ENCODE measurements at places on chromosomes 16 and 17.
A peak's percentile ranks its signal among the peaks of the same experiment; 100 is the strongest.

- no peak for DNase-seq
These were observed 3.4 kb downstream of the CYBA start for GRCh38 chr16:88647178-88648070.

GRCh38 chr16:89191033-89191900 lies 9.1 kb downstream of the SLC22A31 start:
- no peak for DNase-seq

GRCh38 chr16:30958175-30959079 lies 873 bp downstream of the SETD1A start:
- peak; percentile 48 for DNase-seq

DNA sequence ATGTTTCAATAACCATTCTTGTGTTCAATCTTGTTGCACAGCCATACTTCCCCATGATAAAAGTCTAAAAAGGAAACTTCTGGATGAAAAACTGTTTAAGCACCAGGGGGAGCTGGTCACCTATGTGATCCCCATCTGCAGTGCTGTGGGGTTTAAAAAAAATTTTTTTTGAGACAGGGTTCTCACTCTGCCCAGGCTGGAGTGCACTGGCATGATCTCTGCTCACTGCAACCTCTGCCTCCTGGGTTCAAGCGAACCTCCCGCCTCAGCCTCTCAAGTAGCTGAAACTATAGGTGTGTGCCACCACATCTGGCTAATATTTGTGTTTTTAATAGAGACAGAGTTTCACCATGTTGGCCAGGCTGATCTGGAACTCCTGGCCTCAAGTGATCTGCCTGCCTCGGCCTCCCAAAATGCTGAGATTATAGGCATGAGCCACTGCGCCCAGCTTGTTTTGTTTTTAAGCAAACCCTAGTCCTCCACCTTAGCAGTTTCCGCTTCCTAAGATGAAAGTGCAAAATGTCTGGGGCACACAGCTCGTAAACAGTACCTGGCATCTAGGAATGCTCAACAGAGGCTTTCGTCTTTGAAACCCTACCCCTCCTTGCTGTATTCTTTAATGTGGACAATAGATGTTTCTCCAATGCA lies 25.4 kb downstream of the DNAJA2 start:
- DNase-seq, result peak; percentile 47

DNA sequence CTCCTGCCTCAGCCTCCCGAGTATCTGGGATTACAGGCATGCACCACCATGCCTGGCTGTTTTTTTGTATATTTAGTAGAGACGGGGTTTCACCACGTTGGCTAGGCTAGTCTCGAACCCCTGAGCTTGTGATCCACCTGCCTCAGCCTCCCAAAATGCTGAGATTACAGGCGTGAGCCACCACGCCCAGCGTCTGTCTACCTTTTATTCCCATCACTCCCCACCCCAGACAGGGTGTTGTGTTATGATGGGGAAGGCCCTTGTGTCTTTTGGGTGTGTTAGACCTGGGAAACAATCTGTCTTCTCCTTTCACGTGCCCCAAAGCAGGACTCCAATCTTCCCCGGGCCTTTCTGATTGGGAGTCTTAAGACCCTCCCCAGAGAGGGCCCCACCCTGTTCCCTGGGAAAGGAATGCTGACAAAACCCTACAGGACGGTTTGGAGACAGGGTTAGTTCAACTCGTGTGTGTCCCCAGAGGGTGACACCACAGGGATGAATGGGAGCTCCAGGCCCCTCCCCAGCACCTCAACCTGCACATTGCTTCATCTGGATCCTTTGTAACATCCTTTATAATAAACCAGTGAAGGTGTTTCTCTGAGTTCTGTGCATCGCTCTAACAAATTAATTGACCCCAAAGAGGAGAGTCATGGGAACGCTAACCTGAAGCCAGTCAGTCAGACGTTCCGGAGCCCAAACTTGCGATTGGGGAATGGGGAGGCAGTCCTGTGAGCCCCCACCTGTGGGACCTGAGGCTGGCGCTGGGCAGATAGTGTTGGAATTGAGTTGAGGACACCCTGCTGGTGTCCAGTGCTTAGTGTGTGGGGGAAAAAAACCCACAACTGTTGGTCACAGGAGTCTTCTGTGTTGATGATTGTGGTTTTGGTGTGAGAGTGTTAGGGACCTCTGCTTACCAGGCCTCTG lies 3.2 kb upstream of the ELOB start:
- DNase-seq, result no peak

DNA sequence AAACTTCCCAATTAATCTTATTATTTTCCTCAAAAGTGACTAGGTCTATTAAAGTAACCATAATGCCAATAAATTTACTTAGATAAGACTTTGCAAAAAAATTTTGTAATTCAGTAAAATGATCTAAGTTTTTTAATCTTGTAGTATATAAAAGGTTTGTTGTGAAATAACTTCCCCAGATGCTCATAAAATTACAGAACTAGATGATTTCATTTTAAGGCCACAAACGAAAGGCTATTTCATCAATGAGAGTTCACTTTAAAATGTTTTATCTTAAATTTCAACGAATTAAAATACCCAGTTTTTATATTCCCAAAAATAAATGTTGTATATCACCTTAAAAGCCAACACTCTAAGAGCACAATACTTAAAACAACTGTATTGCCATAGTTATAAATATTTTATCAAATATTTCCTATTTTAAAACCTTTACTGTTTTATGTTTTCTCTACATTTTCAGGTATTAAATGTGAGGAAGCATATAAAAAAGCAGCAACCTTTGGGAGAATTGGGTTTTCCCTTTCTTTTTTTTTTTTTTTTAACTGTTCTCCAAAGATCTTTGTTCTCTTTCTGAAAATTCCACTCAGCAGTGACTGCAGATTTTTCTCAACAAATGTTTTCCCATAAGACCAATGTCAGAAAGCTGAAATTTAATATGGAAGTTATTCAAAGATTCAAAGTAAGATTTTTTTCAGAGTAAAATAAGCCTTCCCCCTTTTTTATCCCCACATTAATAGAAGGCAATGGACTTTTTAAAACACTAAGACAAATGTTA lies 169.9 kb downstream of the CYB561 start:
- DNase-seq, result peak; percentile 47

- no peak for DNase-seq
These were observed 100.6 kb downstream of the ENGASE start for GRCh38 chr17:79174905-79175856.

Measured in AG10803 (cell line).